ENCODE measurements at places on chromosomes 6 and 20.

DNA sequence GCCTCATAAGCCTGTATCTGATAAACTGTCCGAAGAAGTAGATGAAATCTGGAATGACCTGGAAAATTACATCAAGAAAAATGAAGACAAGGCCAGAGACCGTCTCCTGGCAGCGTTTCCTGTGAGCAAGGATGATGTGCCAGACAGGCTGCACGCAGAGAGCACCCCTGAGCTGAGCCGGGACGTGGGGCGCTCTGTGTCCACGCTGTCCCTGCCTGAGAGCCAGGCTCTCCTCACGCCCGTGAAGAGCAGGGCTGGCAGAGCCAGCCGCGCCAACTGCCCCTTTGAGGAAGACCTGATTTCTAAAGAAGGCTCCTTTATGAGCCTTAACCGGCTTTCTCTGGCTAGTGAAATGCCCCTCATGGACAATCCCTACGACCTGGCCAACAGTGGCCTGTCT, 33.9 kb upstream of the MTHFD1L start:
- DNase-seq, result no peak

GRCh38 chr20:5569021-5569420, 181.2 kb upstream of the SHLD1 start:
- peak; percentile 11 for DNase-seq

DNA sequence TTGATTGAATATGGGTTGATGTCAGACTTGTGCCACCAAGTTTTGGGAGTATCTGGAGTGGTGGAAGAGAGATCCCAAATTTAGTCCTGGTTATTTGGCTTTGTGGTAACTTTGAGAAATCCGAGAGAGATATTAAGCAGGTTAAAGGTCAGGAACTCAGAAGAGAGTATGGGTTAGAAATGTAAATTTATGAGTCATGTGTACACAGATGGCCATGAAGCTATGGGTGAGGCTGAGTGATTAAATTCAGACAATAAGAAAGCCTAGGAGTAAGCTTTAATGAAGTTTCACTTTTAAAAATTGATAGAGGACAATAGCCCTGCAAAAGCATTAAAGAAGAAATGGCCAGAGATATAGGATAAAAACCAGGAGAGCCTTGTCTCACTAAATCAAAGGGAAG, 14.3 kb downstream of the RIMS1 start:
- DNase-seq, result no peak

- no peak for DNase-seq
These were observed 536.0 kb downstream of the BCKDHB start for GRCh38 chr6:80642452-80642851.

DNA sequence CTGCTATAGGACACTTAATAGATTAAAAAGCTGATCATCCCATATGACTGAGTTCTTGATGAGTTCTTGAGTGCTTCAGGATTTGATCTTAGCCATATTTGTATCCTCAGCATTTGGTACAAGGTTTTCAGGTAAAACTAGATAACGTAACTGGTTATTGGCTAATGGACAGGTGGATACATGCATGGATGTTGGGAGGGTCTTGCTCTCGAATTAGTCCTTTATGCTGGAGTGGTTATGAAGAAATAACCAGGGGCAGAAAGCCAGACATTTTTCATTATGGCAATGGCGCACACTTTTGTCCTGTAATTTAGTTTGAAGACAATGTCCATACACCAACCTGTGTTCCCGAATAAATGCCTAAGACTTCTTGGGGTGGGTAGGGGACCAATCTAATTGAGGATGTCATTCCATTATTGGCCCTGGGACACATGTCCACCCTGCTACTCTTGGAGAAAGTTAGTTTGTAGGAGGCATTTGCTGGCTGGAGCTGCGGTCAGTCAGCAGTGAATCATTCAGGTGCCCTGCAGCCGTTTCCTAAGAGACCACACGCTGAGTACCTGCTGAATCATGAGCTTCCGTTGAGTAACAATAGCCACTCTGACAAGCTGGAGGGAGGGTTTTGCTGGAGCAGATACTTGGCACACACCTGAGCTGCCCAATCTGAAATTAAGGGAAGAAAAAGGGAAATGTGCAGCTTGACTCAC, 194.4 kb downstream of the FOXA2 start:
- no peak for DNase-seq

- DNase-seq, result no peak
These were observed 206.3 kb downstream of the ZDHHC14 start for GRCh38 chr6:157587127-157587926.

DNA sequence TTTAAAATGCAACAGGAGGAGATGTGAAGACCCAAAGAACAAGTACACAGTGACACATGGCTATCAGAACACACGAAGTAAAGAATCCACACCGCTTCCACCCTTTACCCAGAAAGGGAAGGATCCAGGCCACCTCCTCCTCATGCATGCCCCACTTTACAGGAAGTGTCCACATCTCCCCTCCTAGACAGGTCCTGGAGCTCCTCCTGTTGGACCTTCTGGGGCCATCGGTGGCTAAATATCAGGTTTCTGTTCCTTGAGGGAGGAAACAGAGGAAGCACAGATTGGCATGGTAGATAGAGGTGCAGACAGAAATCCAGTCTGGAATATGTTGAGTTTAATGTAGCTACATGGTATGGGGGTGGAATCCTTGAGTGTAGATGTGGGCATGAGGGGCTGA, 10.9 kb downstream of the NINL start:
- DNase-seq, result no peak

GRCh38 chr6:46310196-46310595, 139.4 kb upstream of the ENPP5 start:
- no peak for DNase-seq

DNA sequence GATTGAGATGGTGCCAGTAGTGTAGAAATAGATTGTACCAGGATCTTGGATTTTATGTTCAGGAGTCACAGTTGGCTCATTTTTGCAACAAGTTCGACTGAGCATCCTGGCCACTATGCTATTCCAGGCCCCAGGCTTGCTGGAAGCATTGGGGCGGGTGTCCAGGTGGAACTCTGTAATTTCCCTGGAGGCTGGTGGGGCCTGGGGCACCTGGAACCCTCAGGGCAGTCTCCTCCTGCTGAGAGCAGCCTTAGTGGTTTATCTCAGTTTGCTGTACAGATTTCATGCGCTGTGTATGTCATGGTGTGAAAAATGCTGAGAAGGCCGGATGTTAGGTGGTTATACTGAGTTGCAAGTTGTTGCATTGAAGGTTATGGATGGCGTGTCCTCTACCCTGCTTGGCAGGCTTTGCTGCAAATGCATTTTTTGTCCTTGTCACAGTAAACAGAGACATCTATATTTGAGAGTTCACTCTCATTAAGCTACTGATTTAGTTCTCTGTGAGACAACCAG, 135.1 kb upstream of the MYLIP start:
- DNase-seq, result no peak

GRCh38 chr6:158839796-158840195, 20.6 kb upstream of the EZR start:
- DNase-seq, result no peak

GRCh38 chr6:14644381-14644780, 526.8 kb downstream of the CD83 start:
- no peak for DNase-seq

DNA sequence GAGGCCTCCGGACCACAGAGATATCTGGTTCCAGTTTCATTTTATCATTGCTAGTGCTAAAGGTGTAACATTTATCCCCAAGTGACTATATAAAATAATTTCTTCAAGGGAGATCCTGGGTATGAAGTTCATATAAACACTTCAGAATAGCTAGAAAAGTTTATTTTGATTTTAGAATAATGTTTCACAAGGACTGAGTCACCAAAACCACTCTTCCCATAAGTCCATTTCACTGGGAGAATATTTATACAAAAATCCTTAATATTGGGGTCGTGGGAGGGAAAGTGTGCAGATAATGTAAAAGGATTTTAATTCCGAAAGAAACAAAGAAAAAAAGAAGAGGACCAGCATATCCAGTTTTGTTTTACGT, 128.1 kb downstream of the ISM1 start:
- no peak for DNase-seq

DNA sequence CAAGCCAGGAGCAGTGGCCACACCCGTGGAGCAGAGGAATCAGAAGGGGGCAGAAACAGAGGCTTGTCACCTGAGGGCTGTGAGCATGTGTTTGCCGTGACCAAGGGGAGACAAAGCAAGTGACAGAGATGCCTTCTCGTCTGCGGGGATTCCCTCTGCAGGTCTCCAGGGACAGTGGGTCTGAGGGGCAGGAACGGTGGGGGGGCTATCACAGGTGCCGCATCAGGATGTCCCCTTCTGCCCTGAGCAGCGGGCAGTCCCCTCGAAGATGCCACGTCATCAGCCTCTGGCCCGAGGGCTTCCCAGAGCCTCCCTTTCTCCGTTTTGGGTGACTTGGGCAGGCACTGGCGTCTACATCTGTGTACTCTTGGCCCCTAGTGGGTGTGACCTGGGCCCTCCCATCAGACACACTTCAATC, 338.7 kb downstream of the PREX1 start:
- DNase-seq, result no peak

DNA sequence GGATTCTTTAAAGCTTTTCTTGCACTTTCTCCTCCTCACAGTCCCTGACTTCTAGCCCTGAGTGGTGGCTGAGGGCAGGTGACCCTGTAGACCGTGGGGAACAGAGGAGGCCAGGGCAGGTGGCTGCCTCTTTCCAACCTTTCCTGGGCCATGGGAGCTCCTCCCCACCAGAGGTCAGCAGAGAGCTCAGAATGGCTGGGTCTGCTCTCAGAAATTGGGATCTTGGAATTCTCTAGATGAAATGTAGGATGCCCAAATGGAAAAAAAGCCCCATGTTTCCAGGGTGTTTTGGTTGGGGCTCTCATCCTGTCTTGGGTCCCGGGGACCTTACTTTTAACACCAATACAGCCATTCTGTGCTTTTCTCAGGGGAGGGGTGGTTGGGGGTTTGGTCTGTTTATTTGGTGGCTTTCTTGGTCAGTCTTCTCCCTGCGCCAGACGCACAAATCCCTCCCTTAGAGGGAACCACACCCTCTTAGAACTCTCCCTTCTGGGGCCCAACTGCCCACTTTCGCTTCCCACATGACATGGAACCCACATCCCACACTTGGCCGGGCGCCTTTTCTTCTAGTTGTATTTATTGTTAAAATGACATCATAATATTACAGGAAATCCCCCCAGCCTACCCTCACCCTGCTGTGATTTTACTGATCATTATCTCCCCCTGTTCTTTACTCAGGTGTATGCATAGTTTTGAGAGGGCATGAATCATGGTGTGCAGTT, 17.9 kb downstream of the GNAS start:
- DNase-seq, result no peak

- DNase-seq, result no peak
These were observed 8.5 kb upstream of the BEND6 start for GRCh38 chr6:56946368-56946767.

DNA sequence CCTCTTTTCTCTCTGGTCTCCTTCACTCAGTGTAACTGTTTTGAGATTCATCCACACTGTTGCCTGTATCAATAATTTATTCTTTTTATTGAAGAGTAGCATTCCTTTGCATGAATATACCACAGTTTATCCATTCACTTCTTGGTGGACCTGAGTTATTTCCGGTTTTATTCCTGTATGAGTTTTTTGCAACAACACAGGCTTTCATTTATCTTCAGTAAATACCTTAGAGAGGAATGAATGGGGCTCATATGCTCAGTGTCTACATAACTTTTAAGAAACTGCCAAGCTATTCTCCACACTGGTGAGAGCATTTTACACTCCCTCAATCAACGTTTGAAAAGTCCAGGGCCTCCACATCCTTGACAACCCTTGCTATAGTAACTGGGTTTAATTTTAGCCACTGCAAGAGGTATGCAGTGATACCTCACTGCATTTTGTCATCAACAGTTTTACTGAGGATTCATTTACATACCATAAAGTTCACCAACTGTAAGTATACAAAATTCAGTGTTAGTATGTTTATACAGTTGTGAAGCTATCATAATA, 154.6 kb downstream of the PDE10A start:
- no peak for DNase-seq

DNA sequence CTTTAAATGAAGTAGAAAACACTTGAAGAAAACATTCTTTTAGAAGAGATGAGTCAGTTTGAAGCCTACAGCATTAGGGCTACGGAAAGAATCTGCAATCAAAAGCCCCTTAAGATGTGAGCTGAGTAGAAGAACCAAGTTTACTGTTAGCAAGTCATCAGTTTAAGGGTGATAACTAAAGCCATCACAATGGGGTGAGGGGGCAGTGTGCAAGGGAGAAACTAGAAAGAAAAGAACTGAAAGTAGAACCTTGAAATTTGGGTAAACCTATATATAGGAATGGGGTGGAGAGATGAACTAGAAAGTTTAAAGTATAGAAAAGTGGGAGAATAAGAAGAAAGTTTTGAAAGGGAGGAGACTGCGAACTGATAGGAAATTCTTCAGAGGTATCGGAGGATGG, 212.9 kb downstream of the COL19A1 start:
- DNase-seq, result no peak

DNA sequence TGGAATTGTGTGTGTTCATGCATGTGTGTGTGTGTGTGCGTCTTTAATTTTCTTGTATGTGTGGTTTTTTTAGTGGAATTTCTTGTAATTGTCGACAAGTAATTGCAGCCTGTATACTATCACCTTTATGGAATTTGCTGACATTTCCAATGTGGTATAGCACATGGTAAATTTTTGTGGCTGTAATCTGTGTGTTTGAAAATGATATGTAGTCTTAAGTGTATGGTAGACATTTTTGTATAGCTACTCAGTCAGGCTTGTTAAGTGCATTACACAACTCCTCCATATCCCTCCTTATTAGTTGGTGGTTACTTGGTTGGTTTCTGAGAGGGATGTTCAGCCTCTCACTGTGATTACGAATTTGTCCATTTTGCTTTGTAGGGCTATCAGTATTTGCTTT, 384.5 kb upstream of the HSF2 start:
- no peak for DNase-seq

- DNase-seq, result no peak
These were observed 31.2 kb downstream of the RIPOR3 start for GRCh38 chr20:50659975-50660670.

GRCh38 chr6:53641348-53641747, 24.2 kb downstream of the KLHL31 start:
- DNase-seq, result no peak

DNA sequence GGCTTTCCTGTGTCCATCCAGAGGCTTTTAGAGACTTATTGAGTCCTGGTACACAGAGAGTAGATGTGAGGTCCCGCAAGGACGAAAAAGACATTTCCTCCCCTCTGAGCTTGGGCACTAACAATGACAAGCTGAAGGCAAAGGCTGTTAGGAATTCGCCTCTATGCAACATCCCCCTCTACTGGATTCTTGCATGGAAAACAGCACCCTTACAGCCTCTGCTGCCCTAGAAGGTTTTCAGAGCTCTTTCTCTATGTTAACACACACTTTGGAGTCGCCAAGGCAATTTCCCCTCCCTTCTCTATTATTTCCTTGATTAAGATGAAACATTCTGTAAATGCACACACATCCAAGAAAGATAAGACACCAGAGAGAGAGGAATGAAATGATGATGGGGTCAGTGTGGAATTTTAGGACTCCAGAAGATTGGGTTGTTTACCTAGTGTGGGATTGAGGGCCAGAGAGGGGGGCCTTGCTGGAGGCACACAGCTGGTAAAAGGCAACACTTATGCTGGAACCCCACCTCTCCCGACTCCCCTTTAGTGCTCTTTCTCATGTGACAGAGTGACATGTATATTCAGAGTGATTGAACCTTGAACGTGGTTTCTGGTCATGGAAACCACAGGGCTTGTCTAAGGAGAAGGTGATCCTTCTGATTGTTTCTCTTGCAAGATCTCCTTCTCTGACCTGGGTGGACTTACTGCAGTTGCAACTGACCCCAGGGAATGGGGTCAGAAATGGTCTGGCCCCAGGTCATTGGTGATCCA, 300.7 kb downstream of the CLIC5 start:
- no peak for DNase-seq

GRCh38 chr6:5763871-5764270, 242.9 kb downstream of the NRN1 start:
- DNase-seq, result no peak
